ENCODE measurements at places on chromosomes 12 and 14.
A peak's percentile ranks its signal among the peaks of the same experiment; 100 is the strongest.

GRCh38 chr14:65095633-65096205 is 6.6 kb downstream of the MAX start:
- DNase-seq, result no peak

DNA sequence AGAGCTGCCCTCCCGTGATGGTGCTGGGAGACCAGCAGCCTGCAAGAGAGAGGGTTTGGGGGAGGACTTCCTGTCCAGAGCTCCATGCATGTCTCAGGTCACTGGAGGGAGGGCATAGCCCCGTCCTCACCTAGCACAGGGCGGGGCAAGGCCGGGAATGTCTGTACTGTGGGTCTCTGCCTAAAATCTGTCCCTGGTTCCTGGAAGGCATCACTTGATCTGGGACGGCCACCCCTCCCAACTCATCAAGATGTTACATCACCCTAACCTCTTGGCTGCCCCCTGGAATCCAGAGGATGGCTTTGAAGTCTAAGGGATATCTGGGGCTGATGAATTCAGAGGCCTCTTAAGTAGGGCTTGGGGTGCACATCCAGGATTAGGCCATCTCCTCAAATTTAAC is 37.0 kb upstream of the MEG3 start:
- no peak for DNase-seq

GRCh38 chr12:18969512-18969911 is 160.0 kb upstream of the PLEKHA5 start:
- DNase-seq, result no peak

DNA sequence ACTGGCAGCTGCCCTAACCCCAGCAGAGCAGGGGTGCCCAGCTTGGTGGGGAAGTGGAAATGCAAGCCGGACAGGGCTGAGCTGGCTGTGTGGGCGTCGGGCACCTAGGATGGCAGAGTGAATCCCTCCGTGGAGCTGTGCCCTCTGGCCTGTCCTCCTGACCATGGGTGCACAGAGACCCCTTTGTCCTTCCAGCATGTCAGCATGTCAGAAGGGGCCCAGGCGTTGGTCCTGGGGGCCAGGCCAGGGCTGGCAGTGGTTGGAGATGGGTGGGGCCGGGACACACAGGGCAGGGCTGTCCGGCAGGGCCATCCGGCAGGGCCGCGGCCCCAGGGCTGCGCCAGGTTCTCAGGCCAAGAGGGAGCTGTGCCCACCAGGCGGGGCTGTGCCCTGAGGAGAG is 8.8 kb upstream of the TEX22 start:
- no peak for DNase-seq

GRCh38 chr14:71720978-71721624 is 211.1 kb upstream of the RGS6 start:
- peak; percentile 56 for DNase-seq

DNA sequence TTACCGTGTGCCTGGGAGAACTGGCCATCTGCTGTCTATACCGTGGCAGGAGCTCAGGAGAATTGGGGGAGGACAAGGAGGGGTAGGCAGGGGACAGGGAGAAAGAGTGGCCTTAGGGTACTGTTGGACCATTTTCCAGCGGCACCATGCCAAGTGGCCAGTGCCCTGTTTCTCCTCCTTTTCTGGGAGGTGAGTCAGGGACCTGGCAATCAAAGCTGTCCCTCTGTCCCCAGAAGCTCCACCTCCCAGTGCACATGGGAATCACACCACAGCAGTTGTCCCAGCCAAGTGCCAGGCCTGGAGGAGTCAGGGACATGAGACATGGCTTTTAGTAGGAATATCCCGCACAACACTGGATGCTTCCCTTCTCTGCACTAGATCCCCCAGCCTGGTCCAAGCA is 118.0 kb downstream of the GCH1 start:
- no peak for DNase-seq

DNA sequence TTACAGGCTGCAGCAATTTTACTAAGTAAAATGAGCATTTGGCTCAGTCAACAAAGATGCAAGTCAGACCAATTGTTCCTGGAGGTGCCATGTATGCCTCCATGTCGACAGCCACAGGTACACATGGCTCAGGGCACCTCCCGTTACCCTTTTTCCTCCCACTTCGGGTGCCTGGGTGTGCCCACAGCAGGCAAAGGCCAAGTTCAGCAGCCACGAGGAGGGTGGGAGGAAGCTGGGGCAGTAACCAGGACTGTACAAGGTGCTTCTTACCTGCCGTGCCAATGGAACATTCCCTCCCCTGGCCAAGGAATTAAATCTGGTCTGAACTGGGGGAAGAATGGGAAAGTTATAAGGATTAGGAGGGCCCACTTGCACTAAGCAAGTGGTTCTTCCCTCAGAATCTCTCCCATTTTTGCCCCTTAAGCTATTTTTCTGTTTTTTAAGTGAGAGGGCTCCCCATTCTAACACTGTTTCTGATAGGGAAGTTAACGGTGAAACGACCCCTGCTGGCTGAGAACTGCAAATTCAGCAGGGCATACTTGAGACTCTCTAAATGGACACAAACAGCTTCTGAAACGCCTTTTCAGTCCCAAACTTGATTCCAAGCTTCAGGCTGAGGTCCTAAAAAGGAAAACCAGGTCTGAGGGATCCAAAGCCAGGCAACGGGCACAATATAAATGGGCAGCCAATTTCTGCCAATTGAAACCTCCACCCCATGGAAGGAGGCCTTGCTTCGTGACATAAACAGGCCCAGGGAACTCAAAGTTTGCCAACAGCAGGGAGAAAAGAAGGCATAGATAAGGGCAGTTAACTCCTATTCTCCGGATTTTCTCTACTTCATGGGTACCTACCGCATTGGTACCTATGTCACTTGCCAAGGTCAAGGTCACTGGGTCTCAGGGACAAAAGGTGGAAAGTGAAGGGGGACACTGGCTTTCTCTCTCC is 24.8 kb downstream of the CLECL1 start:
- DNase-seq, result peak; percentile 75
